Nephron progenitor cell (in vitro differentiated cells): ENCODE measurements at places on chromosomes 1 and 21.

DNA sequence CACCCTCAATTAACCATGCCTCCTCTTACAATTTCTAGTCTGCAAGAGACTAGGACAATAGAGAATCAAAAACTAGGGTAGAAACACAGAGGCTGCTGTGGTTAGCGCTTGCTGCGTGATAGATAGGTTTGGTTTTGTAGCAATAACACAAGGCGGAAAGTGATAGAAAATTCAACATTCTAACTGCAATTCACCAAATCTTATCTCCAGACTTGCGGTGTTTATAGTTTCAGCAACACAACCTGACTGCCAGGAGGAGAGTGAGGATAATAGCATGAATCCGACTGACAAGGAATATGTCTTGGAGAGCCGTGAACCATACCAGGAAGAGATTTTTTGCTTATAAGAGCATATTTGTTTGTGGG lies 30.7 kb upstream of the IFNAR2 start:
- DNase-seq = no peak

- no peak for DNase-seq
These were observed 1.5 kb downstream of the AHCYL1 start for GRCh38 chr1:109986054-109986444.

- no peak for DNase-seq
These were observed 784 bp downstream of the RPL11 start for GRCh38 chr1:23692308-23692871.

GRCh38 chr1:226948996-226949395 lies 8.9 kb downstream of the COQ8A start:
- no peak for DNase-seq

DNA sequence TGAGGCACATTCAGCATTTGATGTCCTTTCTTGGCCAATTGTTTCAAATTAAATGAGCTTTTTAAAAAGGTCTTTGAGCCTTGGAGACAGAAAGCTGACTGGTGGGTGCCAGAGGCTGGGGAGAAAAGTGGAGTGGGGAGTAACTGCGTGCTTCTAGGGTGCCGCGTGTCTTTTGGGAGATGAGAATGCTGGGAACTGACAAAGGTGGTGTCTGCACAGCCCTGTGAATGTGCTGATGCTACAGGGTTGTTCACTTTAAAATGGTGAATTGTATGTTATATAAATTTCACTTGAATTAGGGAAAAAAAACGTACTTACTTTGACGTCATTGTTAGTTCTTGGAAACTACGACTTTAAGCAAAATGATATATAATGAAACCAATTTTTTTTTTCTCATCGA lies 8.1 kb upstream of the TFF1 start:
- DNase-seq = no peak
